ENCODE measurements at places on chromosomes 5 and 9. TPM values are rescaled to one million over a fixed set of nuclear protein-coding genes. Genes with fewer than 3 reads are reported as not detected.

DNA sequence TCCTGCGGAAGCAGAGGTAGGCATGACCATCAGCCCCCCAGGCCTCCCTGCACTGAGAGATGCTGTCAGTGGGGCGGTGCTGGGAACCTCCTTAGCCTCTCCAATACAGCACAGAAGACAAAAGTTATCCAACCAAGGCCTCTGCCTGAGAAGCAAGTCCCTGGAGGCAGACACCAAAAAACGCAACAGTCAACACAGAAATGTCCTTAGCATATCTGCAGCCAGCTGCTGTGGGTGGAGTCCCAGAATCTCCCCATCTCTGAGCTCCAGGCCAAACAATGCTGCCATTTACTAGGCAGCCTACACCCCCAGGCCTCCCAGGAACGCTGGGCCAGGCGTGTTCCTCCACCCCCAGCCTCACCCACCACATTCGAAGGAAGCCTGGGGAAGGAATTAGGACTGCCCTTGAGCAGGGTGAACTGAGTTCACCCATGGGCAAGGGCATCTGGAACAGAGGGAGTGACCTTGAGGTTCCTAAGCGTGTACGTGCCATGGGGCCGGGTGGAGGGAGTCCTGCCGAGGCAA is 43.7 kb downstream of the STK10 start:
- no peak for DNase-seq

CEL gene
- 1.3 TPM for polyA plus RNA-seq

- DNase-seq, result no peak
Measured at GRCh38 chr5:132267931-132268768, 10.7 kb downstream of the PDLIM4 start.

DNA sequence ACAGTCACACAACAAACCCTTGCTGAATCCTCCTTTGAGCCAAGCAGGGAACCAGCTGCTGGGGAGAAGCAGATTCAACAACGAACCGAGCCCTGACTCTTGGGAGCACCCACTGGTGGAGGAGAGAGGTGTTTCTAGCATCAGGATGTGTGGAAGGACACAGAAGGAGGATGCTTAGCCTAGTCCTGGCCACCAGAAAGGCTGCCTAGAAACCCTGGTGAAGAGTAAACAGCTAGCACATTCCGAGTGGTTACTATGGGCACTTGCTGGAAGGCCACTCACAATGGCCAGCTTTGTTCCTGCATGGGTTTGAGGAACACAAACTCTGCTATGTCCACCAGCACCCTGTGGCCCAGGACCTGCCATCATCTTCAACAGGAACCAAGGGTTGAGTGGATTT is 1.8 kb downstream of the TIFAB start:
- DNase-seq, result no peak

DNA sequence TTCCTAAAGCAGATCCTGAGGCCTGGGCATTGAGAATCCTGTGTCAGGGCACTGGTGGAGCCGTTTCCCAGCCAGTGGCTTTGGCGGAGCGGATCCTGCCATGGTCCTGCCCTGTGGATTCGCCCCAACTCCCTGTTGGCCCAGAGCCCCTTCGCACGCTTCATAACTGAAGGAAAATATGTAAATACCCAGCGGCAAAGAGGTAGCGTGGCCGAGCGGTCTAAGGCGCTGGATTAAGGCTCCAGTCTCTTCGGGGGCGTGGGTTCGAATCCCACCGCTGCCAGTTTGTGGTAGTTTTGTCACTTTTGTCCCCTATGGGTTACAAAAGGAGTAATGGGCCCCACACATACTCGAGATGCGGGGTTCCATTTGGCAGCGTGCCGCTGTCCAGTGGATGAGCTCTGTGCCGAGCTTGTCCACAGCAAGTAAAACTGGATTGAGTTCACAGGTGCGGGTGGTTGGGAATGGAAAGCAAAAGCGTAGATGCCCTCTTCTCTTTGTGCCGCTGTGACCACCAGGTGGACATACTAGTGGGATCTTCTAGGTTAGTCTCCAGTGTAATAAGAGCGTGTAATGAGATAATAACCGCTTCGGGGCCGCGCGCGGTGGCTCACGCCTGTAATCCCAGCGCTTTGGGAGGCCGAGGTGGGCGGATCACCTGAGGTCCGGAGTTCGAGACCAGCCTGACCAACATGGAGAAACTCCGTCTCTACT is 17.3 kb downstream of the TRIM7 start:
- DNase-seq, result peak; percentile 77

DNA sequence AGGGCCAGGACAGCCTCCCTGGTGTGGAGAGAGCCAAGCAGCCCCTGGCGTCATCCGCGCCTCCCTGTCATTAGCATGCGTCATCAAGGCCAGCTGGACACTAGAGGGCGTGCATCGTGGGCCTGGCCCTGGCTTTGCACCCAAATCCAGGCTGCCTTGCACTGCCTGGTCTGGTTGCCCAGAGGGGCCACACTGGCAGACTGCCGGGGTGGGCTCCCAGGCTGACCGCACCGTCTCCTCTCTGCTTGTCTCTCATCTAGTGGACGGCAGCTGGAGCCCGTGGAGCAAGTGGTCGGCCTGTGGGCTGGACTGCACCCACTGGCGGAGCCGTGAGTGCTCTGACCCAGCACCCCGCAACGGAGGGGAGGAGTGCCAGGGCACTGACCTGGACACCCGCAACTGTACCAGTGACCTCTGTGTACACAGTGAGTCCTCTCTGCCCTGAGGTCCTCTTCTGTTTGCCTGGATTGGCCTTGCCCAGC is 29.0 kb downstream of the HK3 start:
- DNase-seq, result peak; percentile 65

- DNase-seq, result no peak
Measured at GRCh38 chr9:131781069-131781468, 41.2 kb upstream of the RAPGEF1 start.

GRCh38 chr5:146877783-146878475 is 628 bp downstream of the PPP2R2B start:
- peak; percentile 63 for DNase-seq

- no peak for DNase-seq
Measured at GRCh38 chr5:68325065-68325580, 109.6 kb downstream of the PIK3R1 start.

PCDHGA6 gene
- not detected for polyA plus RNA-seq

MYOZ3 gene
- polyA plus RNA-seq, result 13.8 TPM

N4BP3 gene
- 6.1 TPM for polyA plus RNA-seq

DNA sequence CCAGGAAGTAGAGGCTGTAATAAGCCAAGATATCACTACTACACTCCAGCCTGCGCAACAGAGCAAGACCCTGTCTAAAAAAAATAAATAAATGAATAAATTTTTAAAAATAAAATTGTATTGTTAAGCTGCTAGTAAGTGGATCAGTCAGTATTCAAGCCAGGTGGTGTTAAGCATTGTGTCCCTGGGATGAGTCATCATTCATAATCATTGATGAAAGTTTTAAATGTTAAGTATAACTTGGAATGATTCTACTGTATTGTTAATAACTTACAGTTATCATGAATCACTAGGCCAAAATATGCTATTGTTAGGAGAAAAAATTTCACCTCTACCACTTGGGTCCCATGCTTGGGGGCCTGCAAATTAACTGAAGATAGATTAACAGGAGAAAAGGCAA is 38.2 kb downstream of the MED10 start:
- no peak for DNase-seq

HAPLN1 gene
- 9.9 TPM for polyA plus RNA-seq

DEPDC1B gene
- polyA plus RNA-seq, result 20.8 TPM

DNA sequence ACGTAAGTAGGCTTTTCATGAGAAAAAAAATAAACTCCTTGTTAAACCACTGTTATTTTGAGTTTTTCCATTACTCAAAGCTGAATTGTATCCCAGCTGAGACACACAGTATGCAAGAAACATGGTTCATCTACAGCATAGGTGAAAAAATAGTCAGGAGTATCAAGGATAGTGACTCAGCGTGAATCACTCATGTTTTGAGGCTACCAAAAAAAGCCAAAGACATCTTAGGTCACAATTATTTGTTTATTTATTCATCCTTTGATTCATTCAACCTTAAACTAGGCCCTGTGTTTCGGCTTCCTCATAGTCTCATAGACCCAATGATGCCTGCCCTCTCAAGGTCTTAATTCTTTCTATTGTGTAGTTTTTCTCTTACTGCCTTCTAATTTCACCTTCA is 32.9 kb upstream of the STX17 start:
- no peak for DNase-seq

DNA sequence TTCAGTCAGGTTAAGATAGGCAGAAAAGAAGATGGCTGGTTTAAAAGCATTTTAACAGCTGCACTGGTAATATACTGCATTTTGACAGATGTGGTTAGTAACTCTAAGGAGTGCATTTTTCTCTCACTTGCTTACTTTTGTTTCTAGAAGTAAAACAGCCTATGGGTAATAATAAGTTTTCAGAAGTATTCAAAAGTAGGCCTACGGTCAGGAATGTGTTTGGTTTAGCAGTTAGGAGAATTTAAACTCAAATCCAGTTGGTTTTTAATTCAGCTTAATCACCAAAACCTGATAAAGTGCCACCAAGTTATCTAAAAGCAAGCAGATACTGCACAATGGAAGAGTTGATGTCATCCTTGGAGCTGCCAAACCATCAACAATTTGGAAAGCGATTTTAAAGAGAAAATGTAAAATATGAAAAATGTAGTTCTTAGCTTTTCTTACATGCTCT is 160.3 kb downstream of the ARSB start:
- DNase-seq, result no peak

- no peak for DNase-seq
Measured at GRCh38 chr5:54671111-54671531, 153.6 kb downstream of the SNX18 start.

DNA sequence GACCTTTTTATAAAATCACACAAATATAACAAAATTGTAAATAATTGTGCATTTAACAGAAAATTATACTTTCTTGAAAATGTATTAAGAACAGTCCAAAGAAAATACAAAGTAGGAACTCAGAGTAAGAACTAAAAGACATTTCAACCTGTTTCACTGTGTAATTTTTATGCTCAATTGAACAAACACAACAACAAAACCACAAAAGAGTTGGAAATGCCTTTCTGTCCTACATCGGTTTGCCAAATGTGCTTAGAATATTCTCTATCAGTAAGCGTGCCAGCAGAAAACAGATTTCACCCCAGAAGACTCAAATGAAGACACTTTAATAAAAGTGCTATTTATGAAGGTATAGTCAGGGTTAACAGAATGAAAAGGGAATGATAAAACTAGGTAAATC is 592.1 kb downstream of the PRELID2 start:
- no peak for DNase-seq

DNA sequence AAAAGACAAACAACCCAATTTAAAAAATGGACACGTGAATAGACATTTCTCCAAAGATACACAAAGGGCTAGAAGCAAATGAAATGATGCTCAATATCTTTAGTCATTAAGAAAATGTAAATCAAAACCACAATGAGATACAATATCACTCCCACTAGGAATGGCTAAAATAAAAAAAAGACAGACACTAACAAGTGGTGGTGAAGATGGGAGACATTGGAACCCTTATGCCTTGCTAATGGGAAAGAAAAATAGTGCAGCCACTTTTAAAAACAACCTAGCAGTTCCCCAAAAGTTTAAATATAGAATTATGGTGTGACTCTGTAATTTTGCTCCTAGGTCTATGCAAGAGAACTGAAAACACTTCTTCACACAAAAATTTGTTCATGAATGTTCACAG is 40.7 kb downstream of the SH3TC2 start:
- no peak for DNase-seq

GRCh38 chr5:145056800-145057199 is 778.3 kb downstream of the PRELID2 start:
- no peak for DNase-seq

- no peak for DNase-seq
Measured at GRCh38 chr9:127209948-127210640, 54.5 kb upstream of the GARNL3 start.

DNA sequence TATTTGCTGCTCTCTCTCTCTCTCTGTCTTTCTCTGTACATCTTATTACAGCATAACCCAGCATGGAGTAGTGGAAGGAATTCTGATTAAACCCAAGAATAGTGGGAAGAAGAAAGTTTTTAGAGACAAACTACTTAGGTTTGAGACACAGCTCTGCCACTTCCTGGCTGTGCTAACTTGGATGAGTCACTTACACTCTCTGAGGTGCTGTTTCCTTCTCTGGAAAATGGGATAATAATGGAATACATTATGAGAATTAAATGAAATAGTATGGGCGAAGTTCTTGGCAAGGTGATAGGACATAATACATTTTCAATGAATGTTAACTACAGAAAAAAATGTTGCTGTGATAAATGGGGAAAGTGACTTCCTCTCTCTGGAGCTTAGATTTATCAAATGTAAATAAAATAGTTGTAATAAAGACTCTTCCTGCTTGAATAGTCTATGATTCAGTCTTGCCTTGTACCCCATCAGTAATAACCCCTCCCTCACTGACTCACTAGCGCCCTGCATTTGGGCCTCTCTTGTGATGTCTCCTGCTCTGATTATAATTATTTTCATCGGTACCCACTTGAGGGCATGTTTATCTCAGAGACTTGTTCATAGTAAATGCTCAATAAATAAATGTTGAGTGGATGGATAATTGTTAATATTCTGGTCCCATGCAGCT is 27.6 kb downstream of the KIF4B start:
- DNase-seq, result no peak

DNA sequence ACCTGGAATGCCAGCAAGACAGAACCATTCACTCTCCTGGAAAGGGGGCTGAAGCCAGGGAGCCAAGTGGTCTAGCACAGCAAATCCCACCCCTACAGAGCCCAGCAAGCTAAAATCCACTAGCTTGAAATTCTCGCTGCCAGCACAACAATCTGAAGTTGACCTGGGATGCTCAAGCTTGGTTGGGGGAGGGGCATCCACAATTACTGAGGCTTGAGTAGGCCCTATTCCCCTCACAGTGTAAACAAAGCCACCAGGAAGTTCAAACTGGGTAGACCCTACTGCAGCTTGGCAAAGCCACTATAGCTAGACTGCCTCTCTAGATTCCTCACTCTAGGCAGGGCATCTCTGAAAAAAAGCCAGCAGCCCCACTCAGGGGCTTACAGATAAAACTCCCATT is 17.3 kb downstream of the RIGI start:
- no peak for DNase-seq

DNA sequence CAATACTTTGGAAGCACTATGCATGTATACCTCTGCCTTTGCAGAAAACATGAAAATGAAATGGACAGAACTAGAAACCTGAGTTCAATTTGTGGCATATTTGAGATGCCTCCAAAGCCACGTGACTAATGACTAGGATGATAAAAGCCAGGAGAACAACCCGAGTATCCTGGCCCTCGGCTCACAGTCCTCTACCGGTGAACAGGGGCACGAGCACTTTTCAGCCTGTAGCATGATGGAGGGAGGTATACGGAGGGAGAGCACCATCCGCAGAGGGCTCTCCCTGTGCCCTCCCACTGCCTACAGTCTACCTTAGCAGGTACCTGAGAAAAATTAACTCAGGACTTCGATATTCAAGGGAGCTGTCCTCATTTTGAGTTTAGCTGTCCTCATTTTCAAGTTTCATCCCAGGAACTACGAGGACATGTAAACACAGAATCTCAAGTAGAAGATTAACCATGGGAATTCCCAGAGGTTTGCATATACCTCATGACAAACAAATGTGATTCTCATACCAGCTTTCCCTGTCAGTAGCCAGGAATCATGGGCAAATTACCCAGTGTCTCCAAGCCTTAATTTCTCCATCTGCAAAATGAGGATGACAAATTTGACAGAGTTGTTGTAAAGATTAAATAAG is 249.3 kb downstream of the DNAH5 start:
- DNase-seq, result no peak

- DNase-seq, result no peak
Measured at GRCh38 chr9:120490888-120491595, 88.9 kb downstream of the CDK5RAP2 start.

Data from cardiac muscle cell (in vitro differentiated cells and primary cell).